Placental epithelial cell (primary cell): ENCODE measurements at places on chromosomes 7 and 10. TPM values are rescaled to one million over a fixed set of nuclear protein-coding genes. Genes with fewer than 3 reads are reported as not detected.

Gene NPC1L1
- total RNA-seq, result not detected in 2 replicates

Gene CABCOCO1
- 0.87 and 3.5 TPM in 2 replicates for total RNA-seq

Gene SPDYE6
- not detected in 2 replicates for total RNA-seq

Gene IFIT3
- total RNA-seq, result 1.2 and 2.0 TPM in 2 replicates

Gene MCM7
- total RNA-seq, result 47.9 and 52.2 TPM in 2 replicates

Gene ZCWPW1
- 1.6 and 4.3 TPM in 2 replicates for total RNA-seq

Gene TRIP6
- 67.5 and 94.1 TPM in 2 replicates for total RNA-seq

Gene TAF6
- 24.7 and 45.3 TPM in 2 replicates for total RNA-seq

Gene WNT16
- not detected in 2 replicates for total RNA-seq

Gene TMEM248
- 71.5 and 113 TPM in 2 replicates for total RNA-seq

Gene GIMAP7
- total RNA-seq, result not detected in 2 replicates

Gene POLR2J2
- total RNA-seq, result 2.8 and 6.7 TPM in 2 replicates

Gene OR2A5
- total RNA-seq, result not detected in 2 replicates

Gene LRRTM3
- total RNA-seq, result 5.2 and 7.9 TPM in 2 replicates

Gene SLC16A9
- under 0.01 TPM in 1 of 2 replicates, not detected in the other for total RNA-seq

Gene NUTM2D
- total RNA-seq, result 5.1 and 6.3 TPM in 2 replicates

Gene RGS10
- 96.3 and 97.0 TPM in 2 replicates for total RNA-seq

Gene KLLN
- 0.39 and 0.65 TPM in 2 replicates for total RNA-seq

Gene CCDC7
- total RNA-seq, result 7.3 and 20.4 TPM in 2 replicates

Gene TMEM176B
- not detected in 2 replicates for total RNA-seq

Gene ANXA8L1
- total RNA-seq, result 465 and 960 TPM in 2 replicates

Gene ANKRD22
- not detected in 2 replicates for total RNA-seq

Gene CPED1
- total RNA-seq, result 0.39 and 0.54 TPM in 2 replicates

Gene MMD2
- total RNA-seq, result not detected in 2 replicates

Gene STEAP1
- 0.87 and 1.2 TPM in 2 replicates for total RNA-seq

Gene APBB1IP
- total RNA-seq, result 2.4 and 4.6 TPM in 2 replicates

Gene HIPK2
- total RNA-seq, result 36.1 and 41.0 TPM in 2 replicates

Gene SEMA3A
- under 0.01 and 0.22 TPM in 2 replicates for total RNA-seq

Gene HYAL4
- total RNA-seq, result not detected in 2 replicates

Gene SPDYE11
- not detected in 2 replicates for total RNA-seq

Gene KNDC1
- total RNA-seq, result 1.6 TPM in 1 of 2 replicates, not detected in the other

Gene TRIL
- 0.33 and 0.79 TPM in 2 replicates for total RNA-seq
